Breast epithelium (tissue), 4 donors: ENCODE measurements at places on chromosomes 12 and 14. TPM values are rescaled to one million over a fixed set of nuclear protein-coding genes. Genes with fewer than 3 reads are reported as not detected.
A peak's percentile ranks its signal among the peaks of the same experiment; 100 is the strongest.

- H3K4me1 ChIP-seq = no peaks in the 10 kb centered on the region
- H3K27me3 ChIP-seq = no peaks in the 10 kb centered on the region
- no peak for DNase-seq
- no peaks in the 10 kb centered on the region for H3K36me3 ChIP-seq
Measured at GRCh38 chr14:98169170-98169587, 1102.8 kb downstream of the BCL11B start.

DNA sequence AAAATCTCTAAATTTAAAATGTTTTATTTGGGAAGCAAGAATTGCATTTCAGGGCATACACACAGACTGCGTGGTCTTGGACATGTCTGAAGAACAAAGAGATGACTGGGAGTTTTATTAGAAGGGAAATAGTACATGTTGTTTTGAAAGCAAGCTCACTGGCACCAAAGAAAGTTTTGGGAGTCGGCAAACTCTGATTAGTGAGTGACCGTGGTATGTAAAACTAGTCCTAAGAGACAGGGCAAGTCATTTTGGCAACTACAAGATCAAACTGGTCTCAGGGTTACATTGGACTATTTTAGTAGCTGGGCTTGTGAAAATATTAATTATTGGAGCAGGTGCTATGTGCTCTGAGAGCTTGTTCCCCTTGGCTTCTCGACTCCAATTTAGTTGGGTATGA, 14.9 kb downstream of the TMEM116 start:
- no peaks in the 10 kb centered on the region for H3K4me1 ChIP-seq
- no peak overlapping the region for H3K4me3 ChIP-seq
- H3K36me3 ChIP-seq = no peaks in the 10 kb centered on the region
- H3K27me3 ChIP-seq = no peaks in the 10 kb centered on the region

- no peaks in the 10 kb centered on the region for H3K4me1 ChIP-seq
- H3K4me3 ChIP-seq = no peak within 1 kb of the TSS
- no peak within 1 kb of the TSS for H3K27ac ChIP-seq
- H3K27me3 ChIP-seq = no peaks in the 10 kb centered on the region
- DNase-seq = peak; percentile 40
Measured at GRCh38 chr14:23435543-23436326, at the start of gene MYH7. TSS of gene MYH7 (minus strand) at chr14:23435660. CDS start at chr14:23433732, 1,928 bp downstream.

DNA sequence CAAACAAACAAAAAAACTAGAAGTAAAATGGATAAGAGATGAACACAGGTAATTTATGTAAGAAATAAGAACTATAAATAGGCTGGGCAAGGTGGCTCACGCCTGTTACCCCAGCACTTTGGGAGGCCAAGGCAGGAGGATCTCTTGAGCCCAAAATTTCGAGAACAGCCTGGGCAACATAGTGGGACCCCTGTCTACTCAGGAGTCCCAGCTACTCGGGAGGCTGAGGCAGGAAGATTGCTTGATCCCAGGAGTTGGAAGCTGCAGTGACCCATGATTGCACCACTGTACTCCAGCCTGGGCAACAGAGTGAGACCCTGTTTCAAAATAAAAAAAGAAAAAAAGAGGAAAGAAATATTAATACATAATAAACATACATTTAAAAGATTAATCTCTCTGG, 22.7 kb upstream of the ABCD4 start:
- H3K4me3 ChIP-seq = no peak overlapping the region
- no peak for DNase-seq
- H3K4me1 ChIP-seq = no peaks in the 10 kb centered on the region

- DNase-seq = no peak
- no peaks in the 10 kb centered on the region for H3K27me3 ChIP-seq
- H3K27ac ChIP-seq = no peak overlapping the region
- H3K36me3 ChIP-seq = no peaks in the 10 kb centered on the region
Measured at GRCh38 chr12:98492580-98493140, 22.7 kb upstream of the TMPO start.

DNA sequence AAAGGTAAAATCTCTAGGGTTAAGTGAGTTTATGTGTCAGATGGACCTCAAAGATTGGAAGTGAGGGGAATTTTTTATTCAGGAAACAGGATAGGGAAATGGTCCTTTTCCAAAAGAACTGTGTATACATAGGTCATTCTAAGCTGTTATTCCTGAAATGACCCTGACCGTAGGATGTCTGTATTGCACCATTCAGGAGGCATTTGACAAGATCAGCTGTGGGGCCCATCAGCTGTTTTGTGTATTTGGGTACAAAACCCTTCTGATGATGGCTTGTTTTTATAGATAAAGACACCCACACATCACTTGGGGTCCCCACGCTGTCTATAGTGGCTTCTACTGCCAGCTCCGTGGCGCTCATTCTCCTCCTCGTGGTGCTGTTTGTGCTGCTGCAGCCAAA, 62.6 kb upstream of the SRSF5 start:
- no peaks in the 10 kb centered on the region for H3K36me3 ChIP-seq
- H3K4me1 ChIP-seq = no peaks in the 10 kb centered on the region
- no peaks in the 10 kb centered on the region for H3K27me3 ChIP-seq
- H3K27ac ChIP-seq = no peak overlapping the region

GRCh38 chr14:84527706-84528105, 1002.2 kb upstream of the FLRT2 start:
- H3K4me1 ChIP-seq = no peaks in the 10 kb centered on the region
- no peaks in the 10 kb centered on the region for H3K27me3 ChIP-seq
- DNase-seq = no peak
- no peak overlapping the region for H3K4me3 ChIP-seq
- H3K27ac ChIP-seq = no peak overlapping the region

DNA sequence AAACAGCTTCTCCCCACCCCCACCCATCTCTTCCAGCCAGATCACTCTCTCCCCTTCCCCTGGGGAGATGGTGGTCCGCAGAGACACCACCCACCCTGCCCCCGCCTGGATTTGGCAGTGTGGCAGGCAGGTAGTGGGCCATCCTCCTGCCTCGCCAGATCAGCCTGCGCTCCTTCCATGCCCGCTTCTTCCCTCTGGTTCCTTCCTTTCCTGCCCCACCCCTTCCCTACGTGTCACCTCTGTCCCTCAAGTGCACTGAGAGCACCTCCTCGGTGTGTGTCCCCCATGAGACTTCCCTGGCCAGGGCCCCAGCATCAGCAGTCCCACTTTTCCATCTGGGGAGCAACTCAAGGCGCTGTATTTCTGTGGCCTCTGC, 632 bp downstream of the NYNRIN start:
- peaks cover 11% of the 10 kb centered on the region for H3K4me1 ChIP-seq
- no peaks in the 10 kb centered on the region for H3K36me3 ChIP-seq
- peak overlapping the region; percentile 69 for H3K27ac ChIP-seq
- H3K4me3 ChIP-seq = peak overlapping the region; percentile 95

- no peaks in the 10 kb centered on the region for H3K4me1 ChIP-seq
- H3K27me3 ChIP-seq = no peaks in the 10 kb centered on the region
- no peak overlapping the region for H3K4me3 ChIP-seq
- H3K27ac ChIP-seq = no peak overlapping the region
- no peaks in the 10 kb centered on the region for H3K36me3 ChIP-seq
Measured at GRCh38 chr14:48325486-48325885, 650.1 kb upstream of the MDGA2 start.

AGAP2 gene
- 1.6 TPM for total RNA-seq

BBS10 gene
- total RNA-seq = 12.5 TPM

HOXC4 gene
- 1.8 TPM for total RNA-seq

CSRNP2 gene
- 37.3 TPM for total RNA-seq

UNC79 gene
- total RNA-seq = 0.32 TPM

GLT8D2 gene
- total RNA-seq = 20.8 TPM

KRT72 gene
- total RNA-seq = not detected
